Right atrium auricular region (tissue), 2 donors: ENCODE measurements at places on chromosomes 2 and 18. TPM values are rescaled to one million over a fixed set of nuclear protein-coding genes. Genes with fewer than 3 reads are reported as not detected.

DNA sequence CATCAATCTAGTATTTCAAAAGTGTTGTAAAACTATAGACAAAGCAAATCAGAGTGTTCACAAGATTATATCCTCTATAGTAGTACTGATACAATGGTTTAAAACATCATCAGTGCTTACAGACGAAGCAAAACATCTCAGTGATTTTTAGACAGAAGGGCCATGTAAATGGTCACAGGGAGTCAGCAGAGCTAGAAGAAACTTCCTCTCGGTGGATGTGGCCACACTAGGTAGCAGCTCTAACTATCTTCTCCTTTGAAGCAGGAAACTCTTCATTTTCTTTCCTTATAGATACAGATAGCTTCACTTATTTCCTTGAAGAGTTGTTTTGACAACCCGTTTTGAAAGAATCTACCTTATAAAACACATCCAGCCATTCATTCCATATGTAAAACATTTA is 80.4 kb upstream of the CD226 start:
- no peak overlapping the region for H3K4me3 ChIP-seq
- peaks cover 8% of the 10 kb centered on the region for H3K36me3 ChIP-seq
- no peak overlapping the region for H3K27ac ChIP-seq
- no peaks in the 10 kb centered on the region for H3K27me3 ChIP-seq

GRCh38 chr2:53751728-53752127 is 15.9 kb upstream of the CHAC2 start:
- no peaks in the 10 kb centered on the region for H3K27me3 ChIP-seq
- peaks cover 7% of the 10 kb centered on the region for H3K36me3 ChIP-seq
- DNase-seq = no peak
- no peaks in the 10 kb centered on the region for H3K4me1 ChIP-seq

- H3K4me3 ChIP-seq = no peak overlapping the region
- H3K27ac ChIP-seq = no peak overlapping the region
- no peaks in the 10 kb centered on the region for H3K4me1 ChIP-seq
- H3K27me3 ChIP-seq = no peaks in the 10 kb centered on the region
- H3K36me3 ChIP-seq = no peaks in the 10 kb centered on the region
Measured at GRCh38 chr2:38462121-38462661, 85.1 kb upstream of the ATL2 start.

- H3K4me1 ChIP-seq = no peaks in the 10 kb centered on the region
- H3K27ac ChIP-seq = peak overlapping the region; percentile 40
- no peak overlapping the region for H3K4me3 ChIP-seq
- no peaks in the 10 kb centered on the region for H3K36me3 ChIP-seq
Measured at GRCh38 chr2:69464575-69464974, 27.3 kb upstream of the NFU1 start.

DNA sequence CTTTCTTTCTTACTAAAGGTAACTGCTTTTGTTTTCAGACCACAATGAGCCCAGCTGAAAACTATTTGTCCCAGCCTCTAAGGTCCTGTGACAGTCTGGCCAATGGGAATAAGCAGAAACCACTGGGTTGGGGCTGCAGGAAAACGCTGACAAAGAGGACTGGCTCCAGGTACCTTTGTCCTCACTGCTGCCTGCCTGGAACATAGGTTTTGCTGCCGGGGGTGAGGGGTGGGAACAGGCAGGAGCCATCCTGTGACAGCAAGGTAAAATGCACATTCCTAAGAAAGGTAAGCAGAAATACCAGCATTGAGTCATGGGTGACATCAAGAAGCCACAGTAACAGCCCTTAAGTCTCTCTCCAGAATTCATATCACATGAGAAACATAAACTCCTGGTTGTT is 21.6 kb downstream of the PTPN2 start:
- no peaks in the 10 kb centered on the region for H3K4me1 ChIP-seq
- no peak for DNase-seq
- no peaks in the 10 kb centered on the region for H3K27me3 ChIP-seq
- no peak overlapping the region for H3K4me3 ChIP-seq
- H3K36me3 ChIP-seq = no peaks in the 10 kb centered on the region
- H3K27ac ChIP-seq = no peak overlapping the region

DNA sequence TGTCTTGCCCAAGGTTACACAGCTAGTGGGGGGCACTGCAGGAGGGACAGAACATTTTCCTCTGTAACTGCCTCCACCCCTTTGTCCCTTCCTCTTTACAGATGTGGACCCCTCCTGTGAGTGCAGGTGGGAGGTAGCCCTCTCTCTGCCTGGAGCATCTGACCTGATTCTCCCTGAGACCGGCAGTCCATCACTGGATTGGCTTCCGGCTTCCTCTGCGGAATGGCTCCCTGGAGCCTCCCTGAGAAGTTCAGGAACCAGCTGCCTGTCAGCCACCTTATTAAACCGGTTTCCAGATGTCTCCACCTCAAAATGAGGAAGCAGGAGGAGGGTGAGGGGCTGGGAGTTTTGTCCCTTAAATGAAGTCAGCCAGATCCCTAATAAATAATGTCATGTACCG is 67.3 kb upstream of the TNP1 start:
- no peaks in the 10 kb centered on the region for H3K36me3 ChIP-seq
- no peak overlapping the region for H3K27ac ChIP-seq
- no peak for DNase-seq

DNA sequence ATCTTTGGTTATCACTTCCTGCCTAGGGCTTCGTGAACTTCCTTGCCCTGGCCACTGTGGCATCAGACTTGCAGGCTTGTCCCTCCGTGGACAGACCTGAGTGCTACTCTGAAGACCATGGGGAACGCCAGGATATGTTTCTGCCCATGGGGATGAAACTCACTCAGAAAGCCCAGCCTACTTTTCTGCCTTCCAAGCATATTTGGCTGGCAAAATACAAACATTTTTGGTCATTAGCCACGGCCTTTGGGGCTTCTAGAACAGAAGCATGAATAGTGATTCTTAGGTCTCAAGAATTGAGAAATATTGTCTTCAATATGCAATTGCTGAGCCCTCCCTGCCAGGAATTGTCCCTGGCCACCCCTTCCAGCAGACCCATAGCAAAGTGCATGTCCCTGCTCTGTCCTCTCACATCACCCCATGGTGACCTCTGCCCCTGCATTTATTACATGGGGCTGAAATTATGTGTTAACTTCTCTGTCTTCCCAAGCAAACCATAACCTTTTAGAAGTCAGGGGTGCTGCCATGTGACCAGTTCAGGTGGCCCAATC is 152.4 kb downstream of the OSR1 start:
- no peak overlapping the region for H3K27ac ChIP-seq
- no peaks in the 10 kb centered on the region for H3K27me3 ChIP-seq
- no peaks in the 10 kb centered on the region for H3K36me3 ChIP-seq
- no peaks in the 10 kb centered on the region for H3K4me1 ChIP-seq
- H3K4me3 ChIP-seq = no peak overlapping the region

DNA sequence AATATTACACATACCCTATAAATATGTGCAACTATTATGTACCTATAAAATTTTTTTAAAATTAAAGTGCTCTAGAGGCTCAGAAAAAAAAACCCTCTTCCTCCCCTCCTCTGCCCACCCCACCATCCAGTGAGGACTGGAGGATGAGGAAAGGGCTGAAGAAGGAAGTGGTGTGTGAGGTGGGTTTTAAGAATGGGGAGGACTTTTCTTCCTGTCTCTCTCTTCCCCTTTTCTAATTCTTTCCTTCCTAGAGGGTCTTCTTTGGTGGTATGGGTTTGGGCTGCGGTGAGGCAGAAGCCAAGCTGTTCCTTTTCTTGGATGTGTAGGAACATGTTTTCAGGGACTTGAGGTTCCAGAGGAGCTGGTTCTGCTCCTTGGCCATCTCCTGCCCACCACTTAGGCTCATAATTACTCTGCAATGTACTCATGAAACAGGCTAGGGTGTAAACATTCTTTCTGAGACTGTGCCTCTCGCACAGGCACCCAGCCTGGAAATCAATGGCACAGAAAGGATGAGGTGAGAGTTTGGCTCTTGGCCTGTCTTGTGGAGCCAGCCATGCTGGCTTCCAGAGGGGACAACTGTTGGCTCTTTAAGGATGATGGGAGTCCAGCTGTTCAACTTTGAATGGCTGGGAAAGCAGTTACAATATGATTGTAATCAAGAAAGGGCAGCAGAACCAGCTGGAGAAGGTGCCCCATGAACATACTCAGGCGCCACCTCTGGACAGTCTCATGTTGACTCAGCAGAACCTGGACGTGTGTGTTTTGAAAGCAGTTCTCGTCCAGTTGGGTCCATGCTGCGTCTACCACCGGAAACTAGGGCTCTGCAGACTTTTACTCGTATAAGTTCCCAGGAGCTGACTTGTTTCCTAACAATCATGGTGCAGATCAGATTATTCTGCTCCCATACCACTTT is 38.3 kb downstream of the IL1RL2 start:
- DNase-seq = no peak
- peaks cover 29% of the 10 kb centered on the region for H3K4me1 ChIP-seq
- H3K27ac ChIP-seq = no peak overlapping the region
- H3K27me3 ChIP-seq = no peaks in the 10 kb centered on the region
- no peak overlapping the region for H3K4me3 ChIP-seq

DNA sequence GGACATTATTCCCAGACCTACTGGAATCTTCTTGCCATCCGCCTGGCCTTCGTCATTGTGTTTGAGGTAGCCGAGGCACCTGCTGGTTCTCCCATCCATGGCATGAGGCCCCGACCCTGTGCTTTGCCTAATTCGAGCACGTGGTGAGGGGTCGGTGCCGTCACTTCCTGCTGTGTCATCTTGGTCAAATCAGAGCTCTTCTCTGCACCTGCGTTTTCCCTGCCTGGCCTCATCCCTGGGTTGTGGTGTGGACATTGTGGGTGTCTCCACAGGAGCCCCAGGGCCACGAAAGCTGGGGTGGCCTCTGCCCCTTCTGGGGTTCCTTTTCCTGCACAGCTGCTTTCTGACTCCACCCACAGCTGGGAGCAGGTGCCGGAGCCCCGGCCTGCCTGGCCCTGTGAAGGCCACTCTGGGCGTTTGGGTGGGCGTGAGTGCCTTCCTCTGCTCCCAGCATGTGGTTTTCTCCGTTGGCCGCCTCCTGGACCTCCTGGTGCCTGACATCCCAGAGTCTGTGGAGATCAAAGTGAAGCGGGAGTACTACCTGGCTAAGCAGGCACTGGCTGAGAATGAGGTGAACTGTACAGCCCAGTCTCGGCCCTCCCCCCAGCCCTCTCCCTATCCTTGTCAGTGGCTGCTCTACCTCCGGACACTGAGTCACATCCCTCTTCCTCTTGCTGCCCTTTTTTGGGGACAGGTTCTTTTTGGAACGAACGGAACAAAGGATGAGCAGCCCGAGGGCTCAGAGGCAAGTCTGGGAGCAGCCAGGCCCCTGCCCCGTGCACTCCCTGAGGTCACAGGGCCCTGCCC is 34.9 kb downstream of the ANO7 start:
- H3K27ac ChIP-seq = no peak overlapping the region
- no peak for DNase-seq

GRCh38 chr18:42182728-42183700 is 228.0 kb downstream of the PIK3C3 start:
- H3K4me3 ChIP-seq = no peak overlapping the region
- no peaks in the 10 kb centered on the region for H3K36me3 ChIP-seq
- H3K27ac ChIP-seq = no peak overlapping the region
- H3K4me1 ChIP-seq = no peaks in the 10 kb centered on the region

DNA sequence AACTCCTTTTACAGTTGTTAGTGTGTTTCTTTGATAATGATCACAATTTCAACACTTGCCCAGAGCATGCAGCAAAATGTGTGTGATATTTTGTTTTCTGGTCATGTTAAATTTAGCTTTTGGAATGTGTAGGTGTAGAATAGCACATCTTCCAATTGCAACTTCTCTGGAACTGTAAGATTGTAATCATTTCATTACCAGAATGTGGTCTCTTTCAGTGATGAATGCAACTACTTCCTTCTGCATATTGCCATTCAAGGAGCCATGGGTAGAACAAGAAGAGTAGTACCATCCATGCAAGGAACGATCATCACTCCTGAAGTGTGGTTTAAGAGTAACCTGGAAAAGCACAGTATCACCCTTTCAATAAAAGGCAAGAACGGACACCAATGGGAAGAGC is 548.8 kb upstream of the ZNF804A start:
- no peaks in the 10 kb centered on the region for H3K36me3 ChIP-seq
- no peaks in the 10 kb centered on the region for H3K4me1 ChIP-seq
- DNase-seq = no peak
- H3K27ac ChIP-seq = no peak overlapping the region

- no peak overlapping the region for H3K4me3 ChIP-seq
- no peaks in the 10 kb centered on the region for H3K27me3 ChIP-seq
- H3K4me1 ChIP-seq = no peaks in the 10 kb centered on the region
- no peak for DNase-seq
- no peak overlapping the region for H3K27ac ChIP-seq
Measured at GRCh38 chr2:198134293-198134955, 330.0 kb downstream of the PLCL1 start.

DNA sequence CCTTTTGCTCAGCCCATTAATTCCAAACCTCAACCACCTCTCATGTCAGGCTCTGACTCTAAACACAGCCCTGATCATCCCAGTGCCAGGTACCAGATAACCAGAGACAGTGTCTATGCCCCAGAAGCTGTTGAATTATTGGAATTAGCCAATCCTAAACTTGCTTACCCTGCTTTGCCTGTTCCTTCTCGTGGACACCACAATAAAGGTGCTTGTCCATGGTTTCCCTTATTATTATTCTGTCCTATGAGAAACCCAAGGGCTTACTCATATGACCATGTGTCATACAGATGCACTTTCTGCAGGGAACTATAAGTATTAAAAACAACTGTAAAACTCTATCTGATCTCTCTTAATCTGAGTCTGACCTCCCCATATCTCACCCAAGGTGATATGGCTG is 2193.8 kb upstream of the PIK3C3 start:
- no peaks in the 10 kb centered on the region for H3K4me1 ChIP-seq
- no peaks in the 10 kb centered on the region for H3K27me3 ChIP-seq
- H3K27ac ChIP-seq = no peak overlapping the region

DNA sequence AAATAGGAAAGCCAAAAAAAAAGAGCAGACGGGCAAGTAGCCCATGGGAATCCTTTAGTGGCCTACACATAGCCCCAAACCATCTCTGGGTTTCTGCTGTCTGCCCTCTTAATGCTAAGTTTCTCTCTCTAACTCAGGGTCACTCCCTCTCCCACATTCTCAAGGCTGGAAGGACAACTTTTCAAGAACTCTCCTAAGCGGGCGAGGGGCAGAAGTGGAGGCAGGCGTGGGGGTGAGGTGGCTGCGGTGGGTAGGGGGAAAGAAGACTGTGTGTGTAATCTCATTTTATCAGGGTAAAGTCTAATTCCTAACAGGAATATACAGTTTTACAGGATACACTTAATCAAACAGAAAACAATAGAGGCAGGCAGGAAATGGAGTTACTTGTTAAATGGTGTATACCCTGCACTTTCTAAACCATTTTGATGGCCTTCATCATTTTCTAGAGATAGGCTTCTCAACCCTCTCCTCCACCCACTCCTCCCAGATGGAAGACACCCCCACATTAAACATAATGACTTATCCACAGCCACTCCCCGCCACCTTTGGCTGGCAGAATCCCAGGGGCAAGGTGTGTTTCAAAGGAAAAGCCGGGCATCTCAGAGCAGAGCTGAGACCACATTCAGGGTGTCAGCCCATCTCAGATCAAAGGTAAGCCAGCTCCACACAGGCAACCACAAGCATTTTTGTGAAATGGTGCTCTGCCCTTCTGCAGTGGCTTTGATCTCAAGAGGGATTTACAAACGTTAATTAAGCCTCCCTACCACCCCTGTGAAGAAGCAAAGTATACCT is 6.8 kb downstream of the SMAD7 start:
- peak overlapping the region; percentile 99 for H3K27ac ChIP-seq
- no peaks in the 10 kb centered on the region for H3K27me3 ChIP-seq
- peaks cover 21% of the 10 kb centered on the region for H3K36me3 ChIP-seq
- no peak for DNase-seq
- peaks cover 94% of the 10 kb centered on the region for H3K4me1 ChIP-seq

GRCh38 chr2:126749537-126749936 is 93.6 kb downstream of the GYPC start:
- DNase-seq = peak; percentile 32
- H3K4me1 ChIP-seq = no peaks in the 10 kb centered on the region
- H3K27ac ChIP-seq = no peak overlapping the region
- H3K4me3 ChIP-seq = no peak overlapping the region
- no peaks in the 10 kb centered on the region for H3K27me3 ChIP-seq
- H3K36me3 ChIP-seq = no peaks in the 10 kb centered on the region

Gene AQP12B
- total RNA-seq = not detected

Gene CD8A
- 0.52 TPM for total RNA-seq

Gene DNER
- 28.4 TPM for total RNA-seq
